Activated naive CD4-positive, alpha-beta T cell (primary cell): ENCODE measurements at places on chromosomes 11 and 22.
A peak's percentile ranks its signal among the peaks of the same experiment; 100 is the strongest.

- DNase-seq, result no peak
Observed at GRCh38 chr11:105004021-105004420, 18.9 kb downstream of the CASP5 start.

DNA sequence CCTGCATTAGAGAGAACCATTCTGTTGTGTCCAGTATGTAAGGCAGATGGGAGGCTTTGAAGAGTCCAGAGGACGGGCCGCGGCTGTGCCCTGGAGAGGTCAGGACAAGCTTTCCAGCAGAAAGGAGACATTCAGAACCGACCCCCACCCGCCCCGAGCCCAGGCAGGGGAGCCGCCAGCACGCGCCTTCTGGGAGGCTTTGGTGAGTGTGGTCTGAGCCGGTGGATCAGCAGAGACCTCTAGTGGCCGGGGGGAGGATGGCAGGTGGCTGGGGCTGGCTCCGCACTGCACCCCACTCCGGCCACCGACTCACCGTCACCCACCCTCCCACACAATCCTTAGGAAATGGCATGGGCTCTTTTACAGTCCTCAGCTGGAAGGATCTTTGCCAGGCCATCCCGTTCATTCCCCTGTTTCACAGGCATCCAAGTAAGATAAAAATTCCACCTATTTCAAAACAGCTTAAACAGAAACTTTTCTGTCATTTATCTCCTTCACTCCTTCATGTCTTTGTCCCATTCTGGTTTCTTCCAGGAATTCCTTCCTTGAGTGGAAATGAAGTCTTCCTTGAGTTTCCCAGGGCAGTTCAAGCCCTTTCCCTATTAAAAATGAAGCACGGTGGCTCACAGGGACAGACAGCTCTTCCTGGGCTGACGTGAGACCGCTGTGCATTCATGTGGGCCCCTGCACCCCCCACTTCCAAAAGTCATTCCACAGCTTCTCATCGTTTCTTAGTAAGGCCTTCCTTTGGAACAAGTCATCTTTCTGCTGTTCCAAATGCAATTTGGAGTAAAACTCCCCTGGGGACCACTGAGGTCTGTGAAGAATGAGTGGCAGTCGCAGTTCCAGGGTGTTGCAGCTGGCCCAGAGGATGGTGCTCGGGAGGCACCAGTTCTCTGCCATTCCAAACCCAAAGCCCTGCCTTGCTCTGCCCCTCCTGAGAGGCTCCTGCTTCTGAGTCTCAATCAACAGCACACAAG, 91.0 kb downstream of the FEZ1 start:
- DNase-seq, result peak; percentile 49

- no peak for DNase-seq
Observed at GRCh38 chr22:17130199-17130598, 9.0 kb upstream of the TMEM121B start.

DNA sequence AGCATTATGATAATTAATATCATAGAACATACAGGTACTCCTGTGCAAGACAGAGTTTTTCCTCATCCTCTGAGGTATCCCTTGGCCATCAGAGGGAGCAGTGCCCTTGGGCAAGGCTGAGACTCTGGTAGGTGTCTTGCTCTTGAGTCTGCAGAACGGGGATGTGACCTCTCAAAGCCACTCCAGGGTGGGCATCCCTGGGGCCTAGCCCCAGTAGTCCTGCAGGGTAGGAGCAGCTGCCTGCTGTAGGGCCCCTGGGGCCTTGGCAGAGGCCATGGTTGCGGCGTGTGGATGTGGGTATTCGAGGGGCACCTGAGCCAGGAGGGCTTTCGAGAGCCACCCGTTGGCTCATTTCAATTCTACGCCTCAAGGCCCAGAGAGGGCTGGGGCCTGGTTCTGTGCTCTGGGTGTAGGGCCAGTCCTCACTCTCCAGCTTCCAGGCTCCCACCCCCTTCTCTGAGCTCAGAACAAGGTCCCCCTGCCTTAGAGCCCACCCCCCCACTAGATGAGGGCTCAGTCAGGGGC, 7.7 kb upstream of the OMP start:
- no peak for DNase-seq

DNA sequence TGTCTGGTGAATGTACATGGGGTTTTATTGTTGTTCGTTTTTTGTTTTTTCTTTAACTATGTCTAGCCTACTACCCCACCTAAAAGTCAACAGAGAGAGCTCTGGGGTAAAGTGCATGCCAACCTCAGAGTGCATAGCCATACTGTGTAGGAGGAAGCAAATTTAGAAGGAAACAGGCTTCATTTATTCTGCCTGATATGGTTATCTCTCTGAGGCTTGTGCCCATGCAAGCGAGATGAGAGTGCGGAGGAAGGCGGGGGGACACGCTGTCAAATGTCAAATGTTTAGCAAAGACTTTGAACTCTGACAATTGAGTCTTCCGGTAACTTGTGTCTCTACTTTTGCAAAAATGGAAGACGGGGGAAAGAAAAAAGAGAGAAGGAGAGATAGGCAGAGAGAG, 295.5 kb downstream of the ETS1 start:
- DNase-seq, result no peak

DNA sequence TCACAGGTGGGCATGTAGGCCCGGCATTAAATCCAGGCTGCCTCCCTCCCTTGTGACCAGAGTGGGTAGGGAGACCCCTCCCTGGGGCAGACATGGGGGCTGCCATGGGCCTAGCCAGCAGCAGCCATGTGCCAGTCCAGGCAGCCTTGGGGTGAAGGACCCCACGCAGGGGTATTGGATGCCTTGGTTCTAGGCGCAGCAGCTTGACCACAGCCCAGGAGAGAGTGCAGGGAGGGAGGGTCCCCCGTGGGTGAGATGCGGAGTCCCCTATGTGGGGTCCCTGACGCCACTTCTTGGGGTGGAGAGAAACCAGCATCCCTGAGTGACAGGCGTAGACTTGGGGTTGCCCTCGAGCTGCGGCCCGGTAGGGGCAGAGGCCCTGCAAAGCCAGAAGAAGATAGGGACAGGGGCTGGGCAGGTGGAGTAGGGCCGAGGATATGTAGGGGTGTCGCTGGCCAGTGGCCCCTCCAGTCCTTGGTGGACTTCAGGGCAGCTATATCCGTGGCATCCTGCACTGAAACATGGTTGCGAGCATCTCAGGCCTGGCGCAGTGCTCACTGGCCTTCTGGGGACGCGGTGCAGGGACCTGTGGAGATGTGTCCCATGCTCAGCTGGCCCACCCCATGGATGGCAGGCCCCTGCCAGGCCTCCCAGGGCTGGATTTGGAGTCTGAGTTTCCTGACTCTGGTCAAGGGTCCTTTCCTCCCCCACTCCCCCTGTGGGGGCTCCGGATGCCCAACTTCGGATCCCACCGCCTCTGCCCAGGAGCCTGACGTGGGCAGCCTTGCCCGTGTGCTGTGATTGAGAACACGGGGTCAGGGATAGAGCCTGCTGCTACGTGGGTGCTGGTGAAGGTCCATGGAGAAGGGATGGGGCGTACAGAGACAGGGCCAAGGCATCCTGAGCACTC, 1179.8 kb downstream of the BRD1 start:
- no peak for DNase-seq

- DNase-seq, result no peak
Observed at GRCh38 chr22:41775338-41775737, 25.1 kb upstream of the CCDC134 start.

DNA sequence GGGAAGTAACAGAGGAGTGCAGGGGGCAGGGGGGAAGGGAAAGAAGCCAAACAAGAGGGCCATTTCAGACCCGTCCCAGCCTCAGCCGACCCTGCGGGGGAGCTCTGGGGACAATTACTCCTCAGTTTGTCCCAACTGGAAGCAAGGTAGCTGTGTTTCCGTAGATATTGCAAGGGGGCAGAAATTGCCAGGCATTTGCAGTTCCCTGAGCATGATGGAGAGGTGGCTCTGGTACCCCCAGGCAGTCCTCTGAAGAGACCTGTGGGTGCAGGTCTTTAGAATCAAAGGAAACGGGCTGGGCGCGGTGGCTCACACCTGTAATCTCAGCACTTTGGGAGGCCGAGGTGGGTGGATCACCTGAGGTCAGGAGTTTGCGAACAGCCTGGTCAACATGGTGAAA, 13.8 kb upstream of the JAM3 start:
- no peak for DNase-seq
